ENCODE measurements at places on chromosomes 5 and 9.

DNA sequence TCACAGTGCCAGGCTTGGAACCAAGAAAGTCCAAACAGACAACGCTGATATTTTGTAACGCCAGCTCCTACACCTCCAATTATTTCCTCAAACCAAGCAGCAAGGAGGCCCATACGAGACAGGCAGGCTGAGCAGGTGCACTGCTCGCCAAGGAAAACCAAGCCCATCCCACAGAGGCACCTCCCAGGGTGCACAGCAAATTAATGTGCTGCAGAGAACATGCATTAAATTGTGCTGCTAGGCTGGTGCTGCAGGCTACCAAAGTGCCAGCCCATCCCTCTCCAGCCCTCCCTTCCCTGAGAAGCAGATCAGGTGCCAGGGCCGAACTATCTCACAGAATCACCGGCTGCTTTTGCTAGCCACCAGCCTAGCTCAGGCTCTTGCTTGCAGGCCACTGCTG is 137.8 kb downstream of the PAX5 start:
- no peak for DNase-seq

DNA sequence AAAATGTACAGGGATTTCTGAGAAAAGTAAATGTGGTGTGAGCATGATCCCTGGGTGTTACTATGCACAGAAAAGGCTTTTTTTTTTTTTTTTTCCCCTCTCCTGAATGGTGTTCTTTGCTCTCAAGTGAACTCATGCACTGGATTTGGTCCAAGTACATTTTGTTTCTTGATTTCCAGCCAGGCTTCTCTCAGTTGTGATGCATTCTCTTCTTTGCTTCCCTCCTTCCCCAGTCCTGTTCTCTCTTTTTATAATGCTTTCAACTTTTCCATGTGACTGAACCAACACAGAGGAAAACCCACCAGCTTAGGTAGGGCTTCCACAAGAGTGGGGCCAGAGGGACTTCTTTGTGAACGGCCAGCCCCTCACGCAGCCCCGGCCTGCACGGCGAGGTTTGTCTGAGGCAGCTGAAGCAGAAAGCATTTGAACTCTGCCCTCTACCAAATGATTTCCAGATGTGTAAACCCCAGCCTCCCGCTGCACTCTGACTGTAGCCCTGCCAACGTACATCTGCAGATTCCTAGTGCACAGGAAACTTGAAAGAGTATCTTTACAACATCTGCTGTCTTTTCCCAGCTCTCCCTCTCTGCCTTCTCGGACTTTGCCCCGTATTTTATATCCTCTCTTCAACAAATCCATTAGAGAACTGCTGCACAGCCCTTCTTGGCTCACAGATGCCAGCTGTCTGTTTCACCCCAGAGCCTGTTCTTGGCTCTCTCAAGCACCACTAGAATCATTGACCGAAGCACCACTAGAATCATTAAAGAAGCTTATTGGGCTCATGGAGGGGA is 71.8 kb upstream of the CD180 start:
- no peak for DNase-seq

GRCh38 chr5:137887831-137888230 is 1.4 kb upstream of the PKD2L2 start:
- DNase-seq = no peak

DNA sequence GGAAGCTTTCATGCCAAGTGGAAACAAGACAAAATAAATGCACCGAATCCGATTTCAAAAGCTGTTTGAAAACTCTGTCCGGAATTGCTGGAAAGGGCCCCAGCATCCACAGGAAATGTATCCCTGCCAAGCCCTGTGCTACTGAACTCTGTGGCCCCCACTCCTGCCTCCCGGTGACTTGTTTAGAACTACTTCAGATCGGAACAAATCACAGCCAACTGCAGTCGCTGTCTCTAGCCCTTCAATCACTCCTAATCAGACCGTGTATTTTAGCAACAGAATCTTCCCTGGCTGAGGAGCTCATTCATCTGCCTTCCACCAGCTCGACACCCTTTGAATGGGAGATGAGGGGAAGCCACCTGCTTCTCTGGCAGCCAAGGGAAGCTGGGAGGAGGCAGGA is 94.1 kb downstream of the KCNIP1 start:
- DNase-seq = no peak

- no peak for DNase-seq
These were observed 42.2 kb downstream of the GPR107 start for GRCh38 chr9:130095872-130096271.

DNA sequence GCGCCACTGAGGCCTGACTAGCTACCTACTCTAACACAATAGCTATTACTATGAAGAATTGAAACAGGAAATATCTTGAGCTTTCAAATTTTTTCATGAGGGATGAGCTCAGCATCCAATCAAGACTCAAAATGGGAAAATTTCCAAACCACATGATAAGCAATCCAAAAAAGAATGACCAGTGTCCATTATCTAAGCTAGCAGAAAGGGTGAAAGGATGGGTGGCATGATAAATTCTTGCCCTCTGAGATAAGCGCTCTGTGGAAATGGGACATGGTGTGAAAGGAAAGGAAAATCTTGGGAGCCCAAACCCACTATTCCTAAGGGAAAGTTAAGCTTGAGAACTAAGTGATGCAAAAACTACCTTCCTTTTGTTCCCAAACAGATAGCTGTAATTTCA is 170.2 kb upstream of the NREP start:
- DNase-seq = no peak

- DNase-seq = no peak
These were observed 24.6 kb downstream of the SH3RF2 start for GRCh38 chr5:145960848-145961600.

DNA sequence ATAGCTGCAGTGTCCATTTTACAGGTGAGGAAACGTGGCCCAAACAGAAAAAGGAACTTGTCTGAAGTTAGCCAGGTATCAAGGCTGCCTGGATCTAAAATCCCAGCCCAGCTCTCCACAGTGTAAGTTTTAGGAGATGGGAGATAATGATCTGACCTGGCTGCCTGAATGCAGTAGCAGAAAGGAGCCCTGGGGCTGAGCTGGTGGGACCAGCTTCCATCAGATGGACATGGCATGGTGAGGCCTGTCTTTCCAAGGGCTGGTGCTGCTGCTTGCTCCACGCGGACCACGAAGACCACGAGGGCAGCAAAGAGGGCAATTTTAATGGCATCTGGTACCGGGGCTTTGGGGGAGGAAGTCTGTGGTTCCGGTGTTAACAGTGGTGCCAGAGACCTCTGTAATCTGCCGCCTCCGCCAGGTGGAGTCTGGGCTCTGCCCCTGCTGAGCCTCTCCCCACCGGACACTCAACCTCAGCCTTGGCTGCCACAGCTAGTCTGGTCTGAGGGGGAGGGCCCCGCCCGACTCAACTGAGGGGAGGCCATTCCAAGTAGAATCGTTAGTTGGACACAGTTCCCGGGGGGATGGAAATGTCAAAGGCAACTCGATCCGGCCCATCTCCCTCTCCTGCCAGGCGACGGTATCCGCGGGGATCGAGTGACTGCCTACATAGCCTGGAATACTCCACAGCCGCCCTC is 650 bp downstream of the MYORG start:
- peak; percentile 76 for DNase-seq

DNA sequence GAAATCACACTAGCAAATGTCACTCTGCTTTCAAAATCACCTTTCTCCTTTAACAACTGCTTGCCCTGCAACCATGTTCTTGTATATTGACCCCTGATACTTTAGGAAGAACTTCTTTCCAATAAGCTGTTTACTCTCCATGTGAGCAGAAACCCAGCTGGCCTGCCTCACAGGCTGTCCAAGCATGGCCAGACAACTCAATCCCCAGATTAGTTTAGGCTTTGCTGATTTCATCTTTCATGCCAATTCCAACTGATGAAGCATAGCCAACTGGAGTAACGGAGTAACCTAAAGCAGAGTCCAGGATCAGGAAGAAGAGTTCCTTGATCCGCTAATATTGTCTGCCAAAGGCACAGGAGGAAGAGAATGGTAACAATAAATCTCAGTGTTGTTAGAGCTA is 56.7 kb upstream of the HTR1A start:
- no peak for DNase-seq

GRCh38 chr5:108748401-108749127 is 867 bp downstream of the FER start:
- DNase-seq = peak; percentile 99

- no peak for DNase-seq
These were observed 45.9 kb downstream of the PKD2L2 start for GRCh38 chr5:137935190-137935589.

DNA sequence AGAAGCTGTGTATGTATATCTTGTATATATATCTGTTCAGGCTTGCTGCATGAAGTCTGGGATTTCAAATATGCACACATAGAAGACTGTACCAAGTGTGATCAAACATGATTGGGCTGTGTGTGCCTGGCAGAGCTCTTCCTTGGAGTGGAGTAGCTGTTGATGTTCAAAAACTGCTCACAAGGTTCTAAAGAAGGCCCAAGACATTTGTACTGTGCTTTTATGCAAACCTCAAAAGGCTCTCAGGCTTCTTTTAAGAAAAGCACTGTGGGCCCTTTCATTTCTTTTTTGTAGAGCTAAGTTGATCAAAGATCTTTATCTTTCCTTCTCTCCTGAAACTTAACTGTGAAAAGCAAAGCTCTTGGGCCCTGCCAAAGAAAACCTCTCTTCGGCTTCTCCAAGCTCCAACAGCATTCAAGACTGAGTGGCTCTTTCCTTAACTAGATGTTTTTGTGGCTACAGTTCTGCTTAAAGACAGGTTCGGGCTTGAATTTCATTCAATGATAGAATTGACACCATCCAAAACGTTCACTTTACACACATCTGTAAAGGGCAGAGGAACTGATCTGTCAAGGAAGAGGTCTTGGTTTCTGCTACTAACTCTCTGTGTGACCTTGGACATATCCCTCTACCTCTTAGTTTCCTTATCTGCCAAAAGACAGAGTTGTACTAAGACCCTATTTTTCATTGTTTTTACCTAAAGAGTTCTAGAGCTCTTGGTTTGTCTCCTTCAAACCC is 105.8 kb upstream of the IL6ST start:
- DNase-seq = no peak

DNA sequence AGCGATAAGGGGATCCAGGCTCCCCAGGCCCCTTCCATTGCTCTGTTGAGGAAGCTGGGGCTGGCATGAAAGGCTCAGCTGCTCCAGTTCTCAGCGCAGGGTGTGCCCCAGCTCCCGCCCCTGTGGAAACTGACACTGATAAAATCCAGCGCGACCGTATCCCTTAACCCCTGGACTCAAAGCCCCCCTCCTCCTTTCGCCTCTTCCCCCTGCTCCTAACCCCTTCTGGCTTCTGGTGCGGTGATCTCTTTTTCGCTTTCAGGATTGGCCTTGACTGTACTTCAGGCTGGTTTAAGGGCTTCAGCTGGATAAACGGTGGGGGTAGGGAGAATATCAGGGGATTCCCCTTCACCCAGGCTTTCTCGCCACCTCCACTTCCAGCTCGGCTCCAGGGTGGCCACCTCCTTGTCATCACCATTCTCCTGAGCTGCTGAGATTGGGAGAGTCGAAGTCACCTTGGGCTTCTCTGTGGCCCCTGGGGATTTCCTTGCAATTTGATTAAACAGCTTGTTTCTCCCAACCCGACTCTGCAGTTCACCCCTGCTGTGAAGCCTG is 843 bp downstream of the BSPRY start:
- DNase-seq = no peak

GRCh38 chr9:7115606-7116005 is 357.8 kb downstream of the KDM4C start:
- no peak for DNase-seq

DNA sequence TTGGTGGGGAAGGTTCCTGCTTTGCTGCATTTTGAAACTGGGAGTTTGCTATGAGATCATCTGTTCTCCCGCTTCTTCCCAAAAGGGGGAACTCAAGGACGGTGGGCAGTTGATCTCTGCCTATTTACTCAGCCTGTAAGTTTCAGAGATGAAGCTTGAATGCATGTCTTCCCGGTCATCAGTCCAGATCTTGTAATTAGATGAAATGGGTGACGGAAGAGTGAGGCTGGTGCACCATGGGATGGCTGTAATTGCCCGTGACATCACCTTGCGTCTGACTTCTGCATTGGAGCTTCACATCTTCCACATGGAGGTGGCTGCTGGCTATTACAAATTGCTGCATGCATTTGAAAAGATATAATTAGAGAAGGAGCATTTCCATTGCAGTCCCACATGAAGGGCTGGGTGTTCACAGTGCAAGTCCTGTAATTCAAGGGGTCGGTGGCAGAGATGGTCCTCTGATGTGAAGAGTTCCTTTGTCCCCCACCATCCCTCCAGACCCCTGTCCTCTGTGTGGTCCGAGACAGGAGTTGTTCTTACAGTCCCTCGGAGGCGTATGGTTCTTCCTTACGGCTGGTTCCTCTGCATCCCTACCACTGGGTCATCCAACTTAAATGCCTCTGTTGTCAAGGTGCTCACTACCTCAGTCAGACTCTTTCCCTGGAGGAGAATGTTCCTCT is 72.9 kb downstream of the ZNF618 start:
- no peak for DNase-seq

GRCh38 chr5:128304088-128304487 is 220.5 kb downstream of the SLC12A2 start:
- no peak for DNase-seq

DNA sequence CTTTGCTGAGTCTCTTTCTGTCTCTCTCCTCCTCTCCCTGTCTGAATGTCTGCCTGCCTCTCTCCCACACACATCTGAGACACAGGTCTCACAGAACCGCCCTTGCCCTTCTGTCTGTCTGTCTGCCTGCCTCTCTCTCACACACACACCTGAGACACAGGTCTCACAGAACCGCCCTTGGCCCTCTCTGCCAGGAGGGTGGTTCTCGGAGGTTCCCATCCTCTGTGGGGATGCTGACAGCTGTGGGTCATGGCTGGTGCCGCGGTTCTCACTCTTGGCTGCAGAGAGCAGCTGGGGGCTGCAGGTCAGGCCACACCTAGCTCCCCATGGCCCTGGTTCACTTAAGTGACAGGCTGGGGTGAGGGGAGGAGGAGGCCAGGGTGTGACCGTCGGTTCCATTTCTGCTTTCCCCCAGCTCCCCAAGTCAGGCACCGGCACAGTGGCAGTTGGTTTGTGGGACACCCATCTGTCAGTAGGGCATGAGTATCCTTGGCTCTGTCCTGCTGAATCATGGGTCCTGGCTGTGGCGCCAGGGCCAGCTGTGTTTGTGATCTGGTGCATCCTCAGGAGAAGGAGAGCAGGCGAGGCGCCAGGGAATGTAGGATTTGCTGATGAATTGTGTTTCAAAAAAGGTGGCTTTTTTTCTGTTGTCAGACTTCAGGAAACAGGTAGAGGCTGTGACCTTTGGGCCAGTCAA is 42.3 kb upstream of the CLPTM1L start:
- DNase-seq = no peak

GRCh38 chr5:132464156-132464939 is 26.2 kb downstream of the IRF1 start:
- peak; percentile 52 for DNase-seq

DNA sequence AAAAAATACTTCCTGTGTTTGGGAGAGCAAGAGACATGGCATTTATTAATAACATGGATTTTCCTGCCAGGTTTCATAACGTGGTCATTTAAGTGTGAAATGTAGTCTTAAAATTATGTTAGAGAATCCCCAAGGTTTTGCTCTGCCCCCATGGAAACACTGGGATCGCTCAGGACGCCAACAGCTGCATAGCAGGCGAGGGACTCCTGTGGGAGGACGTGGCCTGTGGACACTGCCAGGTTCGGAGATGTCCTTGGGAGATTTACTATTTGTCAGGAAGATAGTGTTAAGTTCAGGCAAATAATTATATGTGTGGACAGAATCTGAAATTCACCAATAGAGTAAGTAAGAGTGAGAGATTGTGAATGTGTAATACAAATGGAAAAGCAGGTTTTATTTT is 977 bp downstream of the BTNL9 start:
- DNase-seq = no peak

Measured in GM23338 (cell line).